MM.1S (cell line): ENCODE measurements at places on chromosomes 12 and 14.

DNA sequence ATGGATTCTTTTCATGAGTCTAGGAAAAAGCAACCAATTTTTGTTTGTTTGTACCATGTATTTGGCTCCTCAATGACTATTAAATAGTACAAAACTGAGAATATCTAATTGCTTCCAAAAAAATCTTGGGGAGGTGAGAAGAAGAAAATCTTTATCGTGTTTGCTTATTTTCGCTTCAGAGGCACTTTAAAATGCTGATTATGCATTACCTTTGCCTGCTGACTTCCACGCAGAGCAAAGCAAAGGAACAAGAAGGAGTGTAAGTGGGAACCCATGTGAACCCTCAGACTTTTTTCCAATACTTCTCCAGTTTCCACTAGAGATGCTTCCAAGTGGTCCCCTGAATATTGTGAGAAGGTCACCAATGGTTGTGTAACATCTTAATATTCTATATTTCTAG lies 43.2 kb upstream of the STRN3 start:
- DNase-seq: no peak

GRCh38 chr14:75537071-75537470 lies 14.8 kb downstream of the BATF start:
- no peak for DNase-seq

DNA sequence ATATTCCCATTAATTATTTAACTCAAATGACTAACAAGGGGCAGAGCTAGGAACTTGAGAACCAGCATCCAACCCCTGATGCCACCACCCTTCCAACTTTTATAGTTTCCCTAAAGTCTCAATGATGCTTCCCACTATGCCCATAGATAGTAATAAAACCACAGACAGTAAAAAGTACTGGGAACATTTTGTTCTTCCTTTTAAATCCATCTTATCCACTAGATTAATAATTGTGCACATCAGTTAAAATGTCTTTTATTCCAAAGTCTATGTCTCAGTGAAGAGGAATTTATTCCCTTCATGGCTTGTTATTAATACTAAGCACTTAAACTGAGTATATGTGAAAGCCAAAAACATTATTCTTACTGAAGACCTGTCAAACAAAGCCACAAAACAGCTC lies 45.8 kb downstream of the SINHCAF start:
- no peak for DNase-seq

- DNase-seq: no peak
These were observed 61.1 kb downstream of the RPS6KA5 start for GRCh38 chr14:90999299-90999698.

DNA sequence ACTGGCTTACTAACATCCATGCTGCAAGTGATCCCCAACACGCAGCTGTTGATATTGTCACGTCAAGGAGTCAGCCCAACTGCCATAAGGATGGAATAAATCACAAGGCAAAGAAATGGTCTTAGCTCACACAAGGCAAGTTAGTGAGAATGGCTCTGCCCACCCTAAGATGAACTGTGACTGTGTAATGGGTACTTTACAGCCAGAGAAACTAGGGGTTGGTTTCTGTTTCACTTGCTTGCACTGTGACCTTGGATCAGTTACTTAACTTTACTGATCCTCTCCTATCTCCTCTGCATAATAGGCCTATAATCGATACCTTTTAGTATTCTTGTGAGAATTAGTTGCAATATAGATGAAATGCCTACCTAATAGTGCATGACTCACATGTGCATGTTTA lies 52.2 kb upstream of the ANO2 start:
- peak; percentile 44 for DNase-seq

DNA sequence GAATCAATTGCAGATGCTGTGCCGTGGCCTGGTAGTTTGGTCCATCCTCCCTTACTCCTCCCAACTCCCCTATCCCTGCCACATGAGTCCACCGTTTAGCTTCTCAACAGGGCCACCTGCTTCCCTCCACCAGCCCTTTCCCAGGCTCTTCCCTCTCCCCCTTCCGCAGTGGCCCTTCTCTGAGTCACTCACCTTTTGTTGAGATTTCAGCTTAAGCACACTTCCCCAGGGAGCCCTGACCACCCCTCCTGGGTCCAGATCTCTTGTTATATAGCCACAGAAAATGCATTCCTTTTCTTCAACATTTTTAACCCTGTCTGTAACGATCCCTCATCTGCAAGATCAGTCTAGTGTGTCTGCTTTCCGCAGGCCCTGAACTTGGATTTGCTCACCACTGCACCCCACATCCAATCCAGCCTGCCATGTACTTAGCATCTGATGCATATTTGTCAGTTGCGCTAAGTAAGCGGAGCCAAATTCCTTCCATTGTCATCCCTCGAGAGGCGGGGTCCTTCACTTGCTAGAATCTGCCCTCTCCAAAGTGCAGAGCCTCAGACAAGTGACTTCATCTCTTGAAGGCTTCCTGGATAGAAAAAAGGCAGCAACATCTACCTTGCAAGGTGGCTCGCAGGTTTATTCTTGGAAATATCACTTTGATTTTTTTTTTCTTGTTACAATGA lies 41.1 kb downstream of the TMEM63C start:
- no peak for DNase-seq

DNA sequence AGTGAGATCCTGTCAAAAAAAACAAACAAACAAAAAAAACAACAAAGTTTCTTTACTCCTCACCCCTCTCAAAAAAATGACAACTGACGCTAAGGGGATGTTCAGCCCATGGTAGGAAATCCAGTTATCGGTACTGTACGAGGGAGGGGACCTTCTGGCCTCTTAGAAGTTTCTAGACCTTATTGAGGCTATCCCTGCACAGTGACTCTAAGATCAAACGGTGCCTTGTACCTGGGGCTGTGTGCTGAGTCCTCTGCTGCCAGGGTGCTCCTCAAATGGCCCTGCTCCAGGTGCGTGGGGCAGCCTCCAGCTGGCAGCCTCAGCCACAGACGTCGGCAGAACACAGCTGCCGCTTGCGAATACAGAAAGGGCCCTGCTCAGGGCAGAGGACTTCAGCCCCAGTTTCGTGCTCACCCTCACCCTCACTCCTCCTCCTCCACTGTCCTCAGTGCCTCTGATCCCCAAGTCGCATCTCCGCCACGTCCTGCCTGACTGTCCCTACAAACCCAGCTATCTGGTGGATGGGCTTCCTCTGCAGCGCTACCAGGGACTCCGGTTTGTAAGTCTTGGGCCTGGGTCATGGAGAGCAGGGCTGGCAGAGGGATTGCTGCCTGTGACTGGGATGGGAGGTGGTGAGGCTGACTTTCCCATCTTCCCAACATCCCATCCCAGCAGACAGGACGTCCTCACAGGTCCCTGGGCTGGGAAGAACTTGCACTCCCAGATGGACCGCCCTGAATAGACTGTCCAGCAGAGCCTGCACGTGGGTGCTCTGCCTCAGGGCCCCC lies 90.9 kb downstream of the B4GALNT3 start:
- no peak for DNase-seq

DNA sequence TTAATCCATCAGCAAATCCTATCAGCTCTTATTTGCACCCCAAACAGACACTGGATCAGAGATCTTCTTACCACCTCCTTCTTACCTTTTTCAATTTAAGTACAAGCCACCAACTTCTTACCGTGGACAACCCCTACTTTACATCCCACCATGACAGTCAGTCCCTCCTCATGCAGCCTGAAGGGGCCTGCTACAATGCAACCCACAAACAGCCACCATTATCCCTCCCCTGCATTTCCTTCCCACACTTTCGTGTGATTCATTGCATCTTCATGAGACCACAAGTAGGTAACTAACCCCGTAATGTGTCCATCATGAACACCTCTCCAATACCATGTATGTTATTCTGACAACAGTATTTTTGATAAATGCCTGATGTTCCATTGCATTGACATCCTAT lies 108.6 kb downstream of the BCL11B start:
- DNase-seq: no peak

GRCh38 chr12:113776536-113776935 lies 189.6 kb downstream of the RBM19 start:
- no peak for DNase-seq

DNA sequence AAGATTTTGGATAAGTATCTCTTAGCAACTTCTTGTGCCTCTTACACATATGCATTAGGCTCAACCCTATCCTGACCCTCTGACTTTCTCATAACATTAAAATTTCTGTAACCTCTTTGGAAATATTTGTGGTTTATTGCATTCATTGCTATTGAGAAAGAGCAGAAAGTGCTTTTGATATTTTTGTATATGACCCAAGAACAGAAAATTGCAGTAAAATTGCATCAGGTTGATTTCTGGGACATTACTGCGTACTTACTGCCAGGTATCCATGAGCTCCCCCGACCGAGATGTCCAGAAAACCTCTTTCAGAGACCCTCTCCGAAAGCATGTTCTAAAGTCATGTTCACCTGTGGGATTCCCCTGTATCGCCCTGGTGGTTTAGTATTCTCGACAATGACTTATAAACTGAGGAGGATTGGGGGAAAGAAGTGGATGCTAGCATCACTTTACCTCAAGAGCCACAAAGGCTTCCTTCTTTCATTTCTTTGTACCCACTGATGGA lies 14.5 kb upstream of the IL22 start:
- no peak for DNase-seq

GRCh38 chr14:94115058-94115591 lies 4.6 kb downstream of the IFI27 start:
- no peak for DNase-seq

DNA sequence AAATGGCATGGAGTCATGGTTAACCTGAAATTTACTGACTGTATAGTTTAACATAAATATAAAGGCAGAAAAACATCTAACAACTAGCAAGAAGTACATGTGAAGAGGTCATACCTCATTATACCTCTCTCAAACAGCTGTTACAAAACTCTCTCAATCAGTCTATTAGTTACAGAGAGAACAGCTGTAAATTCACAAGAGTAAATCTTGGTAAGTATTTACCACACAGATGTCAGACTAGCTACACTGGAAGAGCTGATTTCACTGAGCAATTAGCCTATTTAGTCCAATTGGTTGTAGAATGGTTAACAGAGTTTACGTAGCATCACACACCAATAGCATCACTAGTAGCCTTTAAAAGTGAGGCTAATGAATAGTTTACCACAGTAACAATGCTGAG lies 463.4 kb upstream of the USP15 start:
- no peak for DNase-seq

GRCh38 chr12:117101953-117102799 lies 3.0 kb upstream of the TESC start:
- DNase-seq: no peak

GRCh38 chr12:56188778-56189098 lies 545 bp downstream of the SMARCC2 start:
- DNase-seq: no peak

DNA sequence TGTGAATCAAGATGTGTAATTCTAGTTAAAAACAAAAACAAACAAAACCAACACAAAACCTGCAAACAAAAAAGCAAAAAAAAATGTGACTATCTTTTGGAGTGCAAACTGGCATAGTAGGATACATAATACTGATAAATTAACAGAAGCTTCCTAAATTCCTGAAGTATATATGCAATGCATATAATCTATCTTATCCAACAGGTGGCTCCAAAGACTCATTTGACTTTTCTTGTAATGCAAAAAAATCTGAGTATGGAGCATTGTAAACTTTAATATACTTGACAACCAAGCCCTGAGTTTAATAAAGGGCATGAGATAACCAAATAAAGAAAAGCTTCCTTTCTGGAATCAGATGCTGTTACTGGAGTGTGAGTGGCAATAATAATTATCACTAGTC lies 1003.6 kb downstream of the FSCB start:
- peak; percentile 7 for DNase-seq

- DNase-seq: no peak
These were observed 19.5 kb upstream of the SERPINA1 start for GRCh38 chr14:94407906-94408305.
